Anterior cingulate cortex (tissue), 58 donors: ENCODE measurements at places on chromosomes 7 and 10.

DNA sequence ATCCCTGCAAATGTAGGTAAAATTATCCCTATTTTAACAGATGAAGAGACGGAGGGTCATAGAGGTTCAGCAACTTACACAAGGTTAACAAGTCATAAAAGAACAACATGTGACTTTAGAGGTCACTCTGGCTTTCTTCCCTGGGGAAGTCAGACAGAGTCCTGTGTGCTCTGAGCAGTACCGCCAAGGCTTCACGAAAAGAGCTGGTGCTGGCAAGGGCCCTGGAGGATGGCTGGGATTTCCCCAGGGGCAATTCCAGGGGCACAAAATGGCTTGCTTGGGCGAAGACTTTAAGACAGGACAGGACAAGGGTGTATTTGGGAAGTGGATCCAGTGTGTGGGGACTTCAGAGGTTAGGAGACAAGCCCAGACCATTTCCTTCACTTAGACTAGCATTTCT lies 144.1 kb downstream of the PIP4K2A start:
- no peak for DNase-seq

DNA sequence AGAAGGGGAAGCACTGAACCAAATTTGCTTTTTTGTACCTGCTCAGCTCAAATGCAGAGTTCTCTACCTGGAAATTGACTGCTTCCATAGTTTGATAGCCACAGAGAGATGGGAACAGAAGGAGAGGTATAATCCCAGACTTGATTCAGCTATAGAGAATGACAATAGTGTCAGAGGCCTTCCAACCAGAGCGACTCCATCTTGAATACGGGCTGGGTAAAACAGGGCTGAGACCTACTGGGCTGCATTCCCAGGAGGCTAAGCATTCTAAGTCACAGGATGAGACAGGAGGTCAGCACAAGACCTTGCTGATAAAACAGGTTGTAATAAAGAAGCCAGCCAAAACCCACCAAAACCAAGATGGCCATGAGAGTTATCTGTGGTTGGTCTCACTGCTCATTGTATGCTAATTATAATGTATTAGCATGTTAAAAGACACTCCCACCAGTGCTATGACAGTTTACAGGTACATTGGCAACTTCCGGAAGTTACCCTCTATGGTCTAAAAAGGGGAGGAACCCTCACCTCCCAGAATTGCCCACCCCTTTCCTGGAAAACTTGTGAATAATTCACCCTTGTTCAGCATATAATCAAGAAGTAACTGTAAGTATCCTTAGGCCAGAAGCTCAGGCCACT lies 42.7 kb upstream of the ATRNL1 start:
- no peak for DNase-seq

DNA sequence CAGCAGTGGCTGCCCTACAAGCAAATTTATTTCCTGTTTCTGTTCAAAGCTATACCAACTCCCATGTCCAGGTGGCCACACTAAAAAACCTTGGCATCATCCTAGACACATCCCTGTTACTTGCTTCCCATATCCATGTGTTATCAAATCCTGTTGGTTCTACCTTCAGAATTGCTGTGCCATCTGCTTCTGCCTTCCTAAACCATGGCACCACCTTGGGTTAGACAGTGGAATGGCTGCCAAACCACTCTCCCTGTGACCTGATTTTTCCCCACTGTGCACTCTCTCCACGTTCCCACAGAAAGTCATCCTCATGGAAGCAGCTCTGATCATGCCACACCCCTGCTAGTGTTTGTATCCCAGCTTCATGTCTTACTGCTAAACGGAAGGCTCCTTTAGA lies 697.6 kb upstream of the GALNT17 start:
- no peak for DNase-seq

GRCh38 chr7:38368191-38368605 lies 94.8 kb upstream of the TARP start:
- no peak for DNase-seq

- no peak for DNase-seq
Observed at GRCh38 chr10:111379534-111380187, 302.8 kb downstream of the ADRA2A start.

- no peak for DNase-seq
Observed at GRCh38 chr10:6528198-6528950, 51.7 kb downstream of the PRKCQ start.

DNA sequence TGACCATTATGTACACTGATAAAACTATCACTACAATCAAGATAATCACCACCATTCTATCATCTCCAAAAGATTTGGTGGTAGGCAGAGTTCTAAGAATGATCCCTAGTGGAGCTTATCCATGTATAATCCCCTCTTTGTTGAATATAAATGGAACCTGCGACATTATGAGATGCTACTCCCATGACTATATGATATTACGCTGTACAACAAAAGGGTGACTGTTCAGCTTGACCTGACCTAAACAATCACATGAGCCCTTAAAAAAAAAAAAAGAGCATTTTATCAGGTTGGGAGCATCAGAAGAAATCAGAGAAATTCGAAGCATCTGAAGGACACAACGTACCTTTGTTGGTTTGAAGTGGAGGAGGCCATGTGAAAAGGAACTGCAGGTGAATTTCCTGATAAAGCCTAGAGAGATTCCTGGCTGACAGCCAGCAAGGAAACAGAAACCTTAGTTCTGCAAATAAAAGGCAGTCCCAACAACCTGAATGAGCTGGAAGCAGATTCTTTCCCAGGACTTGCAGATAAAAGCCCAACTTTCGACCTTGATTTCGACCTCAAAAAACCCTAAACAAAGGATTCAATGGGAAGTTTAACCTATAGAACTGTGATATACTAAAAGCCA lies 270.7 kb downstream of the ADRA2A start:
- no peak for DNase-seq
